Natural killer cell treated with Interleukin-12 subunit alpha and Interleukin-12 subunit beta and Interleukin-15 and Interleukin-18, amount 100 ng/mL, for 72 hours (primary cell): ENCODE measurements at places on chromosomes 4 and X. TPM values are rescaled to one million over a fixed set of nuclear protein-coding genes. Genes with fewer than 3 reads are reported as not detected.

PRR32 gene
- total RNA-seq = not detected

PRSS12 gene
- total RNA-seq = not detected

MND1 gene
- 18.2 TPM for total RNA-seq

ITIH6 gene
- not detected for total RNA-seq

GRCh38 chrX:103464072-103464773, 55.1 kb downstream of the RAB40A start:
- DNase-seq = no peak

DNA sequence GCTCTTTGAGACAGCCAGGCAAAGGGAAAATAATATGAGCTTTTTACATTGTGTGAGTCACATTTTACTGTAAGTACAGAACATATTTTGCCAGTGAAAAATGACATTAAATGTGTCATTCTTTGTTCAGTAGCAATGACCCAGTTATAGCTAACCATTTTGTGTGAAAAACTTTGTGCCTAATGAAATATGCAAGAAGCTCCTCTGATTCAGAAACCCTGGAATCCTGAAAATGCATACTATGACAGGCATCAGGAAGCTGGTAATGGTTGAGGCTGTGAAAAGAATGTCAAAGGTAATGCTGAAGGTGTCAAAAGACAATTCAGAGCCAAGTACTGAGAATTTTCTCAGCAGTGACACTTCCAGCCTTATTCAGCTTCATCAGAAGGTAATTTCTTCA, 549.5 kb upstream of the SMIM31 start:
- no peak for DNase-seq

DNA sequence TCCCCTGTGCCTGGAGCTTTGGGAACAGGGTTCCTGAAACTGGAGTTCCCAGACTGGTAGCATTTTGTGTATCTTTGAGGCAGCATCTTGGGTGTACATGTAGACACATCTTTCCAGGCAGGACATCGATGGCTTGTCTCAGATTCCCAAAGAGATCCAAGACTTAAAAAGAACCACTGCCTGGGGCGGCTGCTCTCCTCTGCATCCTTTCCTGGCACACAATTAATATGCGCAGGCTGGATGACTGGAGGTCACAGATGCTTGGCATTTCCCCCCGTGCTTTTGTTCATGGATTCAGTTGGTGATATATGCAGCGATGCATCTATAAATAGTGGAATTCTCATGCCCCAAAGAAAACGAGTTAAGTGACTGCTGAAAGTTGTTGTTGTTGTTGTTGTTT, 80.5 kb downstream of the CLDN34 start:
- no peak for DNase-seq

DNA sequence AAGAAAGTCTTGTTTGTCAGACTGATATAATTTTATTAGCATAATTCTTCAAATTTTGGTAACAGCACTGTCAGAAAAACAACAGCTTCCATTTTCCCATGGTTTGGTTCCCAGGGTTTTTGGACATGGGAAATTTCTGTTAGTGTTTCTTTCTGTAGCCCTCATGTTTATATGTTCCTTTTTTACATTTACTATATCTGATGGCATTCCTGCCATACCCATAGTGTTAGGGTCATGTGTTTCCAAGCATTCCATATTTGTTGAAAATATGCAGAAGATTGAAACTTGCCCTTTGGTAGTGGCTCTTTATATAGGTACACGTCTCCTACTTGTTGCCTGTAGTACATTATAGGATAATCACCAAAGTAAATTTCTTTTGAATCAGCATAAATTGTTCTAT, 65.8 kb downstream of the PDLIM5 start:
- DNase-seq = no peak

DNA sequence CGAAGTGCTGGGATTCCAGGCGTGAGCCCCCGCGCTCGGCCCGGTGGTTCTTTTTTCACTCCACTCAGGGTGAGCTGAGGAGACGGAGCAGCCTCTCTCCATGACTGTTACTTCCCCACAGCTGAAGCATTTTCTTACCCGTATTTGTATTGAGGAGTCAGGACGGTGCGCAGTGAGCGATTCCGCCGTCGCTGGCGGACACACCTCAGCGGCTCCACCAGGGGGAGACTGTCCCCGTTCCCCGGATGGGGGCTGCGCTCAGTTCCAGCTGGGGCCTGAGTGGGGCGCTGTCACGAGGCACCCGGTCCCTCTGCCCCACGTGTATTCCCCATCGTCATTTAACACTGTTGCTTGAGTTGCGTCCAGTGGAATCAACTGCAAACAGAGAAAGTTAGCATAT, 844.0 kb upstream of the FRG1 start:
- DNase-seq = no peak

DNA sequence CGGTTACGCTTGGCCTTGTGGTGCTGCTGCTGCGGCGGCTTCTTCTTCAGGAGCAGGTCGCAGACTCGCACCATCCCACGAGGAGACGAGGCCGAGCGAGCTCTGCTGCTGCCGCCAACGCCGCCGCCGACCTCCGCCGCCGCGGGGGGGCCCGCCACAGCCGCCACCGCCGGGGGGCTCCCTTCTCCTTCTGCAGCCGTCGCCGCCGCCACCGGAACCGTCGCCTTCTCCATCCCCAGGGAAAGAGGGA, 237 bp downstream of the ANKRD17 start:
- DNase-seq = no peak

- DNase-seq = no peak
Measured at GRCh38 chrX:1212532-1212931, at the start of gene CRLF2. CRLF2 (minus strand) TSS chrX:1212649; CDS start chrX:1212634, 15 bp downstream.

DNA sequence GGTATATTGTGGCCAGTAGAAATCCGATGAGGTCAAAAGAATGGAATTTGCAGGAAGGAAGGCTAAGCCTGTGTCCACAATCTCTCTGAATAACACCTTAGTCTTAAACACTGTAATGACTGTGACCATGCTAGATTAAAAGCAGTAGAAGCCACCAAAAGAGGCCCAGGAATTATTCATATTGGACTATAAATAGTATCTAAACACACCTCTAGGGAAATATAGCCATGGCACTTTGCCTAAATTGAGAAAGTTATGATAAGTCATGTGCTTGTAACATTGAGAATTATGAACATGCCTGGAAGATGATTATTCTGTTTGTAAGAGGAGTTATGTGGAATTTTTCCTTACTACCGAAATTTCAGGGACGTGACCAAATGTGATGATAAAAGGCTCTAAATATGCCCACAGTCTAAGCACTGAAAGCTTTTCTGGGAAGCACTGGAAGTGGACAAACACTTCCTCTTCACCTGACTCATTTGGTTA, 298.5 kb downstream of the KCTD8 start:
- no peak for DNase-seq

DNA sequence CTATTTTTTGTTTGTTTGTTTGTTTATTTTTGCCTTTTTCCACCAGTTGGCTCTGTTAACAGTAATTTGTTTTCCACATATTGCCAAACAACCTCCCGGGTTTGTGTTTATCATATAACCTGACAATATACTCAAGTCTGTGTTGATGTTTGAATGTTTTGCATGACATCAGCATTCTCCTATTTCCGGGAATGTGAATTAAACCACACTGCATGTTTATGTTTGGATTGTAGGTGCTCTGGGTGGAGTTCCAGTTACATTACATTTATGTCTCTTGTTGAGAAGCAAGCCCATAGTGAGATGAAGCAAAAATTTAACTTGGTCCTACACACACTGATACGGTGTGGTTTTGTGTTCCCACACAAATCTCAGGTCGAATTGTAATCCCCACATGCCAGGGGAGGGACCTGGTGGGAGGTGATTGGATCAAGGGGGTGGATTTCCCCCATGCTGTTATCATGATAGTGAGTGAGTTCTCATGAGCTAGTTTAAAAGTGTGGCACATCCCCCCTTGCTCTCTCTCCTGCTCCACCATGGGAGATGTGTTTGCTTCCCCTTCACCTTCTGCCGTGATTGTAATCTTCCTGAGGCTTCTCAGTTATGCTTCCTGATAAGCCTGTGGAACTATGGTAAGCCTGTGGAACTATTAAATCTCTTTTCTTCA, 54.4 kb upstream of the CLNK start:
- no peak for DNase-seq

DNA sequence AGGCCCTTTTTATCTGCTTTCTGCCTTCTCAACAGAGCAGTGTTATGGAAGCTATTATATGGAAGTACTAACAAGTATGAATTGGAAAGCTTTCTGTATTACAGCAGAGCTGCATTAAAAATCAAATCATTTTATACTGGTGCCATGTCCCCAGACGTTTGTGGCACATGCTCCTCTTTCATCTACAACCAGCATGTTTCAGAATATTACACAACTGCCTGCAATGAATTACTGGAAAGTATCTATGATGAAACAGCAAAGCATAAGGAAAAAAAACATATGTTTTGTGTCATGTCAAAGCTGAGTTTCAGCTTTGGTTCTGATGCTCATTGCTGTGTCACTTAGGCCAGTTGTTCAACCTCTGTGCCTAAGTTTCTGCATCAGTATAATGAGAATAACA, 576.8 kb downstream of the GBA3 start:
- DNase-seq = no peak

DNA sequence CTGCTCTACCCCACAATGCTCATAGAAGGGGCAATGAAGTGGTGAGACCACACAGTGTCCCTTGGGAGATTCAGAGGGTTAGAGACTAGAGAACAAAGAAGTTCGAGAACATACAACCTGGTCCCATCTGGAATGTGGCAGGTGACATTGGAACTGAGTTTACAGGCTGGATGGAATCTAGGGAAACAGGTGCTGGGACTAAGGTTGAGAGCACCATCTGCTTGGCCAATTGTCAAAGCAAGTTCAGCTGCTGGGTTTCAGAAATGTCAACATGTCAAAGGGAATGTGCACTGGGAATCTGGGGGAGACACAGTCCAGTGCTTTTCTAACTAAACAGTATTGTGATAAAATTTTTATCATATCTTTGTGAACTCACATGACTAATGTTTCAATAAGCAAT, 15.9 kb upstream of the FAM13A start:
- no peak for DNase-seq
